Lung (tissue), 17 donors: ENCODE measurements at places on chromosomes 1 and 21. TPM values are rescaled to one million over a fixed set of nuclear protein-coding genes. Genes with fewer than 3 reads are reported as not detected.

PRDM16 gene
- 21.3 TPM for total RNA-seq

TMEM201 gene
- 6.5 TPM for total RNA-seq

- no peak for DNase-seq
- H3K4me3 ChIP-seq = no peak overlapping the region
- H3K27ac ChIP-seq = no peak overlapping the region
- no peaks in the 10 kb centered on the region for H3K27me3 ChIP-seq
Measured at GRCh38 chr1:212977781-212978645, 27.7 kb downstream of the VASH2 start.

- H3K4me3 ChIP-seq = no peak overlapping the region
- no peak overlapping the region for H3K27ac ChIP-seq
- no peaks in the 10 kb centered on the region for H3K27me3 ChIP-seq
- H3K4me1 ChIP-seq = no peaks in the 10 kb centered on the region
- H3K36me3 ChIP-seq = no peaks in the 10 kb centered on the region
Measured at GRCh38 chr1:207424570-207425131, 29.5 kb upstream of the CR2 start.

DNA sequence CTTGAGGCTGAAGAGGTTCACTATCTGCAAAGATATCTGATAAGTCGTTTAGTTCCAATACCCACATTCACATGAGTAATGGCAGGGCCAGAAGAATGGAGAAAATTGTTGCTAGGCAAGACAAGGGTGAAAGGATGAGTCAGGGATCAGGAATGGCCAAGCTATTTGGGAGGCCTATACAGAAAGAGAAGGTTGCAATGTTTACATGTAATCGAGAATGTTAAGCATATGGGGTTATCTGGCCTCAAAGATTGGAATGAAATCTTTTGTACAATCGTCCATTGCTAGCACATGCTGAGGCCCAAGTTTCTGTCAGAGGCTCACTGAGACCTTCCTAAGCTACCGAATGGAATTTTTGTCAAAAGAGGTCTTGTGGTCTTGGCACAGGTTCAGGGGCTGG lies 299.9 kb upstream of the PLD5 start:
- no peak overlapping the region for H3K27ac ChIP-seq
- H3K36me3 ChIP-seq = no peaks in the 10 kb centered on the region
- DNase-seq = no peak
- H3K4me1 ChIP-seq = no peaks in the 10 kb centered on the region
- H3K4me3 ChIP-seq = no peak overlapping the region

DNA sequence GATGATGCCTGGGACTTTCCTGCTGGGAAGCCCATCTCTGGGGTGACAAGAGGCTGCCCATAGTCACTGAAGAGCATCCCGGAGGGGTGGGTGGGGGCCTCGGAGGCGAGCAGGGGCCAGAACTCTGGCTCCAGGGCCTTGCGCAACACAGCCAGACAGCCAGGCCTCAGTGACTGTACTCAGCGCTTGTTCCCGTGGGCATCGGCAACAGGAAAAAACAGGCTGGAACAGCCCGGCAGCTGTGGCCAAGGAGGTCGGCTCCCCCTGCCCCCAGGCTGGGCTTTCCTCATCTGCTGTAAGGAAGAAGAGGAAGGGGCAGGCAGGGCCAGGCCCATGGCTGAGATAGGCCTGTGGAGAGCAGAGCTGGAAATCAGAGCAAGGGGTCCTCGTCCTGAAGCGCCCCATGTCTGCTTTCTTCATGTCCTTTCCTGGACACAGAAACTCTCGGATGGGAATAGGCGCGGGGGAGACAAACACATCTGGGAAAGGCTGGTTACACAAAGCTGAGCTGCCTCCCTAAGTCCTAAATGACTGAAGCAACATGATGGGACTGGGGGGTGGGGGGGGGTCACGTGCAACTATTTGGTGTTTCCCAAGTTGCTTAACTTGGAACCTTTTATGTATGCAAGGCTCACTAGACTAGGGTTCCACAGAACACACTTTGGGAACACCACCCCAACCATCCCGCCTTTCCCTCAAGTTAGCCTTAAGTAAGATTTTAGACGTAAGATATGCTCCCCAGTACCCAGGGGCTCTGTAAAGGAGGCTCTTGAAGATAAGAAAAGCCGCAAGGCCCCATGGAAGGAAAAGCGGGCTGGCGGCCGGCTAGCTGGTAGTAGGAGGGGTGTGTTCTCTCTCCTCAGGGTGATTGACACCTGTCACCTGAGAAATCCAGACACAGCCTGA lies 30.7 kb downstream of the HSPG2 start:
- H3K4me1 ChIP-seq = peaks cover 37% of the 10 kb centered on the region
- H3K27me3 ChIP-seq = no peaks in the 10 kb centered on the region
- H3K4me3 ChIP-seq = no peak overlapping the region
